Right hindlimb (tissue), 1 donor: ENCODE measurements at places on chromosomes 12 and 14.

DNA sequence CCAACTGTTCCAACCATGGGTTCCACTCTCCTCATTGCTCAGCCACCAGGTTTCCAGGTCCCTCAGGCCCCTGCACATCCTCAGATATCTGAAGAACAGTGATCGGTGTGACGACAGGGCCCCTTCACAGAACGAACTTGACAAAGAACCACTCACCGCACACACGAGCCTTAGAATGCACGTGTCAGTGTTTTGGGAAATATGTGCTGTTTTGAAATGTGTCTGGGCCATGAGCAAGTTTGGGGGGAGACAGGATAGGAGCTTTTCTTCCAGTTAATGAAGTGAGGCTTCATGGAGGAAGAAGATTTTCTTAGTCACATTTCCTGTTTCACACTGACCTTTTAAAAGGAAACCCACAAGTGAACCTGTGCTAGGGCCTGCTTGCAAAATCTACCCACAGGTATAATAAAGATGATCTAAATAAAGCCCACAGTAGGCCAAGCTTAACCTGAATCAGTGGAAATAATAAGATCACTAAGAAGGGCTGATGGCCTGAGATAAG, 58.6 kb downstream of the ZFP36L1 start:
- no peak for DNase-seq

GRCh38 chr12:45219621-45220020, 3.7 kb downstream of the ANO6 start:
- DNase-seq, result no peak

DNA sequence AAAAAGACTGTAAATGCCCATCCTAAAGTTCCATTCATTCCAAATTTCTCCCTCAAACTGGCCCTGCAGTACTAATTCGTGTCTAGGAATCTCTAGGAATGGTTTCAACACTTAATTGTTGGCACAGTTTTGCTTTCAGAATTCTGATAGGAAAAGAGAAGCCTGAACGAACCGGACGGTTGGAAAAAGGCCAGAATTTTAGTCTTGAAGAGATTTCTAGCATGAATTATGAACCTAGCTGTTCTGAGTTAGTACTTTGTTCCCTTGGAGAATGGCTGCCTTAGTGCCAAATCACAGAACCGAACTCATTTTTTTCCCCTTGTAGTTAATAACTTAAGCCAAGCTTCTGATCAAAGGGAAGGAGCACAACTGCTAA, 262.6 kb downstream of the ADAMTS20 start:
- peak; percentile 30 for DNase-seq

DNA sequence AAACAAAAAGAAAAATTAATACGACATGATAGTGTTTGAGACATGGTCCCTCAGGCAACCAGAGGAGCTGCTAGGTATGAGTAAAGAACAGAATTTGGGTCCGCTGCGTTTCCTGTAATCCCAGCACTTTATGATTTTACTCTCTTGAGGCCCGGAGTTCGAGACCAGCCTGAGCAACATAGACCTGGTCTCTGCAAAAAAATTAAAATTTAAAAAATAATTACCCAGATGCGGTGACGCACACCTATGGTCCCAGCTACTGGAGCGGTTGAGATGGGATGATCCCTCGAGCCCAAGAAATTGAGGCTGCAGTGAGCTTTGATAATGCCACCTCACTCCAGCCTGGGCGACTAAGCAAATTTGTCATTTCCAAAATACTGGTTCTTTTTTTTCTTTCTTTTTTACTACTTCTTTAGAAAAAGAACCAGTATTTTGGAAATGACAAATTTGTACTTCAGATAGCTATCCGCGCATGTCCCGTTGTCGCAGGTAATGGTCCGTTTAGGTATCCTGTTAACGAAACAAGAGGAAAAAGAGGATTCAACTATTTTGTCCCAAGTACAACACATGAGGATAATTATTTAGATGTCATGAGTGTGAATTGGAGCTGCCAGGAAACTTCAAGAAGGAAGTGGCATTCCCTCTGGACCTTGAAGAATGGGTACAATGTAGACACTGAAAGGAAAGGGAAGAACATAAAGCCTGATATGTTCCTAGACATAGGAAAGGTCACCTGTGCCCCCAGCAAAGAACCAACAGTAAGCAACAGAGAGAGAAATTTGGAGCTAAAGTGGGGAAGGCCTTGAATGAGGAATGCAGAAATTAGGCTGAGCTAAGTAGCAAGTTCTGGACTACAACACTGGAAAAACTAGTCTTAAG, 1.2 kb upstream of the HECTD1 start:
- no peak for DNase-seq

DNA sequence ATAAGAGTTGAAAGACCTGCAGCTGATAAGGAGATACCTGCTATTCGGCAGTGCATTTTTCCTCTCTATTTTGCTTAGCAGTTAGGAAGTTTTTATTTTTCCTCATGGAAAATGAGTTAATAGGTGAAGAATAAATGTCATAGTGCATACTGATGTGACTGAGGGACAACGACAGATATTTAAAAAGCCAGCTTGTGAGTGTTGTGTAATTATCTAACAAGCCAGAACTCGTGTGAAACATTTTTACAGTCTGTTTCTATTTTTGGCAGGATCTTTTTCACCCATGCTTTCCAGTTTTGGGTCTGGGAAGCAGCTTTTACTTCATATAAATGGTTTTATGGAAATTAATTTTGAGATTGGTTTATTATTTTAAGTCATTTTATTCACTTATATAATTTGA, 2.9 kb downstream of the FBXO34 start:
- DNase-seq, result no peak

GRCh38 chr14:98903371-98903770, 368.6 kb downstream of the BCL11B start:
- no peak for DNase-seq

- no peak for DNase-seq
Observed at GRCh38 chr14:90475298-90475697, 78.5 kb downstream of the CALM1 start.

GRCh38 chr12:116314477-116314876, 37.0 kb upstream of the MED13L start:
- no peak for DNase-seq

DNA sequence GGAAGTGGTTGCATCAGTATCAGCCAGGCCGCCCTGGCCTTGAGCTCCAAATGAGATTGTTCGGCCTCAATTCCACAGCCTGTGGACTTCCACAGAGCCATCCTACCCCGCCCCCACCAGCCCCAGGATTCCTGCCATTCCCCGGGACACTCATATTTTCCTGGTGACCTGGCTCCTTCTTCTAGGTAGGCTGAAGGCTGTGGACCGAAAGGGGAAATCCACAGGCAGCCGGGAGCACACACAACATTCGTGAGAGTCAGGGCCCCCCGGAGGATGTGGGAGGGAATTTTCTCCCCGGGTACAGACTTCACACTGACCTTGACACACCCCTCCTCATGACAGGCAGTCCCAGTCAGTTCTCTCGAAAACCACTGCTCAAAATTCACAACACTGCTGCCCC, 39.9 kb downstream of the RIN3 start:
- DNase-seq, result peak; percentile 57

DNA sequence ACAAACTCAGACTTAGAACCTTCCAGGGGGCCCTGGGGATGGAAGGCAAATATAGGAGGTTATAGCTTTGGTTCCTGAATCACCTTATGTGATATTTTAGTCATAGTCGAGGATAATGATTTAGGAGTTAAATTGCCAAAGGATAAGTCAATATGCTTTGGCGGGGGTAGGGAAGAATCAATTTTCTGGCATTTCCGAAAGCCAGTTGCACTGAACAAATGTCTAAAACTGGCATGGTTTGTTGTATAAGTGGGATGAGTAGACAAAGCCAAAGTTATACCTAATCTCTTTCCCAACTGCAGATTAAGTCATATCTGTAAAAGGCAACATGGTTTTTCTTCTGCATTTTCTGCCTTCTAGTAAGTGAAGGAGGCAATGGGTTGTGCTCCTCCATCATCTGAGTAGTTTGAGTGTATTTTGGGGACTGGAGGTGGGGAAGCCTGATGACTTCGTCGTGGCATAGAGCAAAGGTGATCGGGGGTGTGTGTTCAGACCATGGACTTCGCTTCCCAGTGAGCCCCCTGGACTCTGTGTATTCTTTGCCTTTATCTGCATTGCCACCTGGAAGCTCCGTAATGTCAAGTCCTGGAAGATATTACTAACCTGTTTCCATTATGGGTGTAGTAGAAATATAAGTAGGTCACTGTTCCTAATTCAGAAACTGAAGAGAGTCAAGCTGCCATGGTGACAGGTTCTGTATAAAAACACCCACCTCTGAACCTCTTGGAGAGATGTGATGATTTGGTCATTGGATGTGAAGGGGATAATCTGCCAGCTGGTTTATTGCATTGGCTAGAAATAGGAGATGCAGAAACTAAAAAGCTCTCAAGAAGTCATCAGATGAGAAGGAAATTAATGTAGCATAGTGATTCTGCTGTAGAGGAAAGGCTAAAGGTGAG, 24.5 kb downstream of the PPFIBP1 start:
- no peak for DNase-seq

GRCh38 chr12:52204095-52204930, 12.5 kb upstream of the KRT80 start:
- DNase-seq, result peak; percentile 7

- no peak for DNase-seq
Observed at GRCh38 chr14:52922656-52923055, 28.2 kb downstream of the FERMT2 start.

DNA sequence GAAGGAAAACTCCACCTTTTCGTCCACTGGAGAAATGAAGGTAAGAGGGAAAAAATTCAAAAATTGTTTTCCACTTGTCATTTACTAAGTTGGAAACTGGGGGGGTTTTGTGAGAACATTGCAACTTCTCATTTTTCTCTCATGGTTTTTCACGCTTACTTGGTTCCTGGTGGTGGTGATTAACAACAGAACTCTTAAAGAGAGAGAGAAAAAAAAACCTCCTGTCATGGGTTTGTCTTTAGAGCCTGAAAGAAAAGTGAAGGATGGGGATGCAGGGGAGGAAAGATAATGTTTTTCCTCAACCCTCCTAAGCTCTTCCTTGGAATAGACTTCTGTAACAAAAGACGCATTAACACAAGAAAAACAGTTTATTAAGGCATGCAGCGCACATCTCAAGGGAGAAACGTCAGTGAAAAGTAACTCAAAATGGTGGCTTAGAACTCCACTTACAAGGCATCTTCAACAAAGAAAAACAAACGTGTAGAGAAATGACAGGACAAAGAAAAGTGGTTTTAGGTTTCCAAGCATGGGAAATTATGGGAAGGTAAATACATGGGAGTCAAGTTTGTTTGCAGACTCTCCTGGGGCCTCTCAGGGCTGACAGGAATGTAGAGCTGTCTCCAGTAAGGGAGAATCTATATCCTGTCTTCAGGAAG, 81.9 kb upstream of the ATF7IP start:
- no peak for DNase-seq

GRCh38 chr12:94832780-94833681, 170.5 kb downstream of the NDUFA12 start:
- DNase-seq, result peak; percentile 26

- DNase-seq, result no peak
Observed at GRCh38 chr12:105906561-105906960, 232.2 kb downstream of the NUAK1 start.

DNA sequence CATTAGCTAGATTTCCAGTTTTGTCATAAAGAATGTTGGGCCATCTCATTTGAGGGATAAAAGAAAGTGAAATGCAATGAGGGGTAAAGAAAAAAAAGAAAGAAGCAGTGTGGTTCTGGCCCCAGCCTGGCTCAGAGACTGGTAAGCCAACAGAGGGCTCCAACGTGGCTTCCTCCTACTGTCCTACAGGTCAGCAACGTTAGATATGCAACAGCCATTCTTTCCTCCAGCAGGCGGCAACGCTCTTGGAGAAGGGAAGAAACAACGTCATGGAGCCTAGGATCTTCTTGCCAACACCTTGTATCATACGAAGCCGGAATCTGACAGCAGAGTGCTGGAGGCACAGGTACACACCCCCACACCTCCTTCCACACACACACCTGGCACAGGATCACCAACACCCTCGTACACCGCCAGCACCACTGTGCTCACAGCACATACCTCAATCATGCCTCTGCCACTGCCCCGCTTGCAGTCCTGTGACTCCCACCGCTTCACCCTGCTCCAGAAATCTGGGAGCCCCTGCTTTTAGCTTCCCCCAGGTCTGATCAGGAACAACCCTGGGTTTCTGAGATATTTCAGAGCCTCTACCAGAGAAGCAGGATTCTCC, 102.8 kb downstream of the RPAP3 start:
- no peak for DNase-seq

DNA sequence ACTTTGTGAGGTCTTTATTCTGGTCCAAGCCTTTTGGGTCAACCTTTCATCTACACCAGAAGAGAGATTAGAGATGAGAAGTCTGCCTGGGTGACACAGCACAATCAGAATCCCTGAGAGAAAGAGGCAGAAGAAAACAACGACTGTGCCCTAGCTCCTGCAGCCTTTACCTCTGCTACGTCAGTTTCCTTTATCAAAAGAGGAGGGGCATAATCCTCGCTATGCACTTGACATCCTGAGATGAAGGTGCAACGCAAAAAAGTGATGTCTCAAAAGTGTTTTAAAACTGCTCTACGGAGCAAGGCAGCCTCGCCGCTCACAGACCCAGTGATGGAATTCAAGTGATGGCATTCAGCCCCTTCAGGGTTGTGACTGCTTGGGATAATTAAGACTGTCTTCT, 21.7 kb downstream of the ZDHHC22 start:
- no peak for DNase-seq

DNA sequence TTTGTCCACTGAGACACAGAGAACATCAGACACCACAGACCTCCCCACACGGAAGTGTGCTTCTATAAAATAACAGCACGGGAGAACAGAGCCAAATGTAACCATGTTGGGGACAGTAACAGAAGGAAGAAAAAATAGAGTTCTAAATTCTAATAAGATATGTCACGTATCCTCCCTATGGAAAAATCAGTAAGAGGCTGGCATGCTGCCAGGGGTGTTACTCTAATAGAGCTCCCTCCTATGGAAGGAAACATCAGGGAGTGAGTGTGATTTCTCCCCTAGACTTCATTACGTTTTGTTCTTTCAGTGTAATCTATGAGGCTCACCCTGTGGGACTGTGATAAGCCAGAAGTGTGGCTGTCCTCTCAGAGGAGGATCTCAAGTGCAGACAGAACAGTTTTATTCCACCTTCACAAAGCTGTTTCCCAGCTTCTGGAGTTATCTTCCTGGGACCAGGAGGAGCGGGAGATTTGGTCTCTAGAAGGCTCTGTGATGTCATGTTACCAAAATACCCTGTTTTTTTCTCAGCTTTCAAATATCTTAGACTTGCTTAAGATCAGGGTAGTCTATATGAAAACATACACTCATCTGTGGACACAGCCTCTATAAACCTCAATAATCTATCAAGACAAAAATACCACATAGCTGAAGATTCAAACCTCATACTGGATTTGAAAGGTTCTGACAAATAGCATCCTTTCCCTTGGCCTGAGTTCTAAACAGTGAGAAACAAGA, 69.3 kb downstream of the ZFC3H1 start:
- DNase-seq, result peak; percentile 26

GRCh38 chr12:131057211-131057721, 103.6 kb downstream of the ADGRD1 start:
- no peak for DNase-seq

DNA sequence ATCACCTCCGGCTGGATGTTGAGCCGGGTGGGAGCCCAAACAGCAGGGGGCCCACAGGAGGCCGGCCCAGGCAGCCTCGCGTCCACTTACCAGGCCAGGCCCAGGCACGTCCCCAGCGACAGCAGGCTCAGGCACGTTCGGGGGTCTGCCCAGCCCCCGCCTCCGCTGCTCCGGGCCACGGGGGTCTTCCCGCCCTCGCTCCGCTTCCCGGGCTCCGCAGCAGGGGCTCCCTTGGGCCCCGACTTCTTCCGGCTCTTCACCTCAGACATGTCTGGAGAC, 216 bp downstream of the IKBIP start:
- no peak for DNase-seq
